Activated CD4-positive, alpha-beta T cell treated with anti-CD3 and anti-CD28 coated beads, Interleukin-2, amount 10 ng/mL, durations not matched to agents 24 days and 14 days (primary cell): ENCODE measurements at places on chromosomes 6 and 20. TPM values are rescaled to one million over a fixed set of nuclear protein-coding genes. Genes with fewer than 3 reads are reported as not detected.

Gene SLC22A16
- total RNA-seq = not detected in 2 replicates

Gene PRICKLE4
- total RNA-seq = not detected in 2 replicates

Gene EPPIN
- total RNA-seq = not detected in 2 replicates

Gene RAB44
- 0.07 TPM in 1 of 2 replicates, not detected in the other for total RNA-seq

Gene SGK1
- total RNA-seq = 28.8 and 36.4 TPM in 2 replicates

DNA sequence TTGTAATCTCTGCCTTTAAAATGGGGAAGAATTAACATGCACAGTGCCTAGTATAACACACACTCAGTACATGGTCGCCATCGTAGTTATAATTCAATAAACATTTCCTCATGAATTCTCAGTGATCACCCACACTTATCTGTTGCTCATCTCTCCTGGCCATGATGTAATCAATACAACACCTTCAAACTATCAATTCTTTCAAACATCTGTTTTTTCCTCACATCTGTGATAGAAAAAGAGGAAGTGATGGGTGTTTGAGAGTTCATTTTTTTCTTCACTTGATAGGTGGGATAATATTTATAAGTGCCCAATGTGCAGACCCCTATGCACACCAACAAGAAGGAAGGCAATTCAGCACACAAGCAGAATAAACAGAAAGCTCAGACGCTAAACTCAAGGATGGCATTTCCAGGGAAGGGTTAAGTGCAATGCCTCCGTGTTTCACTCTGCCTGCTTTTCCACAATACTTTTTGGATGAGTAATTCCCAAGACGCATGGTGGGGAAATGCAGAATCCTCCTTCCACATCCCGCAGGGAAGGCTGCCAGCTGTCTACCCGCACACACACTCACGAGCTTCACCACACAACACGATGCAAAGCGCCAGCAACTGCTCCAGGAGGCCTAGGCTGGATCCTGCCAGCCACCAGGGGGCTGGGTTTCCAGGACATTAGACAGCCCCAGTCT is 100.3 kb downstream of the GMPR start:
- no peak for DNase-seq

- DNase-seq = no peak
Measured at GRCh38 chr6:10276106-10276505, 138.8 kb downstream of the TFAP2A start.
